ENCODE measurements at places on chromosomes 2 and 18. TPM values are rescaled to one million over a fixed set of nuclear protein-coding genes. Genes with fewer than 3 reads are reported as not detected.
A peak's percentile ranks its signal among the peaks of the same experiment; 100 is the strongest.

The STPG4 gene
- total RNA-seq = not detected

The L3MBTL4 gene
- 4.9 TPM for total RNA-seq

The PPM1G gene
- total RNA-seq = 68.1 TPM

The NEU2 gene
- total RNA-seq = not detected

The MC5R gene
- 0.57 TPM for total RNA-seq

The TGFA gene
- 75.8 TPM for total RNA-seq

The TEKT4 gene
- total RNA-seq = not detected

The LHCGR gene
- total RNA-seq = 0.22 TPM

The ANKRD30B gene
- total RNA-seq = not detected

DNA sequence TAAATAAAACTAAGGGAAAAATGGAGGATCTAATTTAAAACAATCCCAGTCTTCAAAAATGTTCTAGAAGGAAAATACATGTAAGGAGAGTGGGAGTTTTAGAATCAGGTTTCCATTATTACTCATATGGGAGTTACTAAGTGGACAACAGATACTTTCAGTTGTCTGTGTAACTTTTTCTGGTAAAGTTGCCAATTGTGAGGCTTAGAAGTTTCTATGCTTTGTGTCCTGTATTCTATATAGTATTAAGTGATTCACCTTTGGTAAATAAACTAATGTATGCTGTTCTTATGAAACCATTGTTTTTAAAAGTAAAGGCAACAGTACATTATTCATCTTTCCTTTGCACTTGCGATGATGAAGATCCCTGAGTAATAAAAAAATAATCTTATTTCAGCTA, 274.9 kb downstream of the NR4A2 start:
- H3K36me3 ChIP-seq = no peaks in the 10 kb centered on the region
- no peaks in the 10 kb centered on the region for H3K27me3 ChIP-seq
- H3K4me3 ChIP-seq = no peak overlapping the region

GRCh38 chr18:22542406-22542835, 124.7 kb upstream of the CTAGE1 start:
- H3K27me3 ChIP-seq = no peaks in the 10 kb centered on the region
- peaks cover 6% of the 10 kb centered on the region for H3K4me1 ChIP-seq
- H3K36me3 ChIP-seq = no peaks in the 10 kb centered on the region
- H3K4me3 ChIP-seq = no peak overlapping the region
- peak overlapping the region; percentile 19 for H3K27ac ChIP-seq
- no peak for DNase-seq

DNA sequence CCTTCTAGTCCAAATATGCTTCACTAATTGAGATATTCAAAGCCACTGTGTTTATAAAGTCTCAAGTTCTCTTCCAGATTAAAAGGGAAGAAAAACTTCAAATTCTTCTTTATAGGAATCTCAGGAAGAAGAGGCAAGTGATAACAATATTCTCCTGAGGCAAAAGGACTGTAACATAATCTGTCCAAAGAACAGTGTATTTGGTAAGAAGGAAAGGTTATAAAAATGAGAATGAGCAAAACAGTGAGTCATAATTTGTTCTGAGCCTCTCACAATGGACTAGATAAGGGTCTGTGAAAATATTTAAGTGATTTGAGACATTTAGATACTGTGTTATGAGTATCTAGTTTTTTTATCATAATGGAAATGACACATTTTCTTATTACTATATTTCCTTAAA, 44.3 kb downstream of the SNRPD1 start:
- no peaks in the 10 kb centered on the region for H3K4me1 ChIP-seq
- DNase-seq = no peak
- no peak overlapping the region for H3K27ac ChIP-seq
- H3K36me3 ChIP-seq = no peaks in the 10 kb centered on the region
- no peak overlapping the region for H3K4me3 ChIP-seq
- H3K27me3 ChIP-seq = no peaks in the 10 kb centered on the region

- H3K27ac ChIP-seq = no peak overlapping the region
- H3K4me3 ChIP-seq = no peak overlapping the region
- H3K4me1 ChIP-seq = peaks cover 25% of the 10 kb centered on the region
- no peak for DNase-seq
Measured at GRCh38 chr2:108927936-108928659, 60.9 kb downstream of the EDAR start.

DNA sequence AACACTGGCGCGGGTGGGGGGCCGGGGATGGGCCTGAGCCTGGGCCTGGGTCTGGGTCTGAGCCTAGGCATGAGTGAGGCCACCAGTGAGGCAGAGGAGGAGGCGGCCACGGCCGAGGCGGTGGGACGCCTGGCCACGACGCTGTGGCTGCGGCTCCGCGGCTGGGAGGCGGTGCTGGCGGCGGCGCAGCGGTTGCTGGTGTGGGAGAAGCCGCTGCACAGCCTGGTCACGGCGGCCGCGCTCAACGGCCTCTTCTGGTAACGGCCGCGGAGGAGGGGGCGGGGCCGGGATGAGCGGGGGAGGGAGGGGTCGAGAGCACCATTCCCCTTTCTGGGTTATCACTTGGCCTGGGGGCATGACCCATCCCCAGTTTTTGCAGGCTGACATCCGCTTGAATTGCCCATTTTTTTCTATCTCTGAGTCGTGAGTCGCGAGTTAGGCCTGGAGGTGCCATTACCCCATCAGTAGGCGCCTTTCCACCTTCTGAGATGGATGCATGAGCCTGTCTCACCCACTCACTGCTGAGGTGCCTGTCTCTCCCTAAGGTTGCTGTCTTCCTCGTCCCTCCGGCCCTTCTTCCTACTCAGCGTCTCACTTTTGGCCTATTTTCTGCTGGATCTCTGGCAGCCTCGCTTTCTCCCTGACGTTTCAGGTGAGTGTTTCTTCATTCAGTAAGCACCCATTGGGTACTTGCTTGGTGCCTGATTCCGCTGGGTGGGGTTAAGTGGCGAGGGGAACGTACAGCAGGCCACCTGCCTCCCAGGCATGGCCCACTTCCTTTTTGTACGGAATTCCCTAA, 501 bp downstream of the RETREG2 start:
- H3K4me3 ChIP-seq = peak overlapping the region; percentile 84
- H3K36me3 ChIP-seq = peaks cover 62% of the 10 kb centered on the region
- H3K4me1 ChIP-seq = peaks cover 10% of the 10 kb centered on the region
- no peak for DNase-seq
- H3K27me3 ChIP-seq = no peaks in the 10 kb centered on the region
- H3K27ac ChIP-seq = peak overlapping the region; percentile 99

DNA sequence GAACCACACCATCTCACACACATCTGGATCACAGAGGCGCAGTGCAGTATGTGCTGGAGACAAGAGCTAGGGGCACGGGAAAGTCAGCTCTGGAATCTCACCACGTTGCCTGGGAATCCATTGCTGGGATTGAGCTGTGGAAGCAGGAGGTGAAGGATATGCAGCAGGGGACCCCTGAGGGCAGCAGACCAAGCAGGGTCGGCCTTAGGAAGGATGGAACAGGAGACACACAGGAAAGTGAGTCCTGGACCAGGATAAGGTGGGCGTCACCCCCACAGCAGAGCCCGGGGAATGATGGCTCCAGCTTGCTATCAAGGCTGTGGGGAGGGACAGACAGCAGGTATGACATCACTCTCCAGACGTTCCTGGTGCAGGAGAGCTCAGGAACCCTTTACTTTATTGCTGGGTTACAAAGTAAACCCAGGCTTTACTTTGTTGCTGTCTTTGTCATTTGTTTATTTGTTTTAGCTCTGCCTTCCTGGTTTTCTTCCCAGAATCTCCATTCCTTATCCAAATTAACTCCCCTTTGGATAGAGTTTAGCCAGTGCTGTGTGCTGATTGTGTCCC, 329.8 kb upstream of the MYT1L start:
- H3K36me3 ChIP-seq = no peaks in the 10 kb centered on the region
- no peaks in the 10 kb centered on the region for H3K27me3 ChIP-seq
- H3K4me1 ChIP-seq = peaks cover 4% of the 10 kb centered on the region
- no peak overlapping the region for H3K27ac ChIP-seq
- no peak overlapping the region for H3K4me3 ChIP-seq
- DNase-seq = no peak

GRCh38 chr2:157327621-157328500, 2.2 kb upstream of the ERMN start:
- no peaks in the 10 kb centered on the region for H3K27me3 ChIP-seq
- no peaks in the 10 kb centered on the region for H3K4me1 ChIP-seq
- H3K27ac ChIP-seq = no peak overlapping the region
- H3K36me3 ChIP-seq = no peaks in the 10 kb centered on the region
- DNase-seq = peak; percentile 2
- H3K4me3 ChIP-seq = no peak overlapping the region

Measured in esophagus squamous epithelium (tissue), 5 donors.